ENCODE measurements at places on chromosomes 3 and 15.

GRCh38 chr3:184346480-184347190 is 9.2 kb downstream of the FAM131A start:
- no peak for DNase-seq

GRCh38 chr3:16338999-16339398 is 74.0 kb downstream of the OXNAD1 start:
- DNase-seq, result peak; percentile 99

DNA sequence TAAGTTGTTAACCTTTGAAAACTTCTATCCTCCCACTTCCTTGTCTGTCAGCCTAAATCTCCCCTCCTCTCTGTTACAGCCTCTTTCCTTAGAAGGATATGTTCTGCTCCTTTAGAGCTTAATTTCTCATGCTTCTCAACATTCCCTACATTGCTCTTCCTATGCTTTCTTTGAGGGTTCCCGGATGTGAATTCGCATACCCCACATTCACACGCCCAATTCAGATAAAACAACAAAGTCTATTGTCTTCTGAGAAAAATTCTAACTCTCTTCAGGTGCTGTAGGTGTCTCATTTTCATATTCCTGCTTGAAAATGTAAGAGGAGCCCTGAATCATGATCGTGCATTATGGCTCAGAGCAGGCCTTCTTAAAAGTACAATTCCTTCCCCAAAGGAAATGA is 171.8 kb upstream of the DPH6 start:
- DNase-seq, result no peak

- no peak for DNase-seq
Measured at GRCh38 chr3:111998636-111999483, at the start of gene TAGLN3. Gene TAGLN3 (plus strand): TSS chr3:111998922. CDS start chr3:111999423, 501 bp downstream.

GRCh38 chr15:58605931-58606530 is 143.5 kb downstream of the ADAM10 start:
- no peak for DNase-seq

- no peak for DNase-seq
Measured at GRCh38 chr3:195060531-195061291, 210.2 kb downstream of the XXYLT1 start.

- DNase-seq, result peak; percentile 95
Measured at GRCh38 chr15:82081914-82082762, 36.3 kb upstream of the MEX3B start.

- DNase-seq, result peak; percentile 83
Measured at GRCh38 chr3:194537732-194538247, 51.0 kb upstream of the ATP13A3 start.

DNA sequence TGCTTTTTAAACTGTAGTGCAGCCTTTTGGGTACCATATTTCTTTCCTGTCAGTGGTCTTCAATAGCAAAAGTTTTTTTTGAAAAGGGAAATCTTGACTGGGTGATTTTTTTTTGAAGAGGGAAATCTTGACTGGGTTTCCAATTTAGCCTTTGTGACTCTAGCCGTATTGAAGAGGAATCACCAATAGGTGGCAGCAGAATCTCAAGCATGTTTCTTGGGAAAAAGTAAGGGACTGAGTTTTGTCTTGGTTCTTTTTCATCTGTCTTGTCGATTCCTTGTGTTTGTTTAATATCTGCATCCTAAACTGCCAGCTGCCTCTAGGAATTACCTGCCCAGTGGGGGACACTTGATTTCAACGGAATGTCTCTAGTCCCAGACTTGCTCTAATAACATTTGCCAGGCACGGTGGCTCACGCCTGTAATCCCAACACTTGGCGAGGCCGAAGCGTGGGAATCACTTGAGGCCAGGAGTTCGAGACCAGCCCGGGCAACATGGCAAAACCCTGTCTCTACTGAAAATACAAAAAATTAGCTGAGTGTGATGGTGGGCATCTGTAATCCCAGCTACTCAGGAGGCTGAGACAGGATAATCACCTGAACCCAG is 89.2 kb downstream of the RBPMS2 start:
- peak; percentile 56 for DNase-seq

- DNase-seq, result peak; percentile 22
Measured at GRCh38 chr3:43584043-43584826, 37.6 kb downstream of the ANO10 start.

DNA sequence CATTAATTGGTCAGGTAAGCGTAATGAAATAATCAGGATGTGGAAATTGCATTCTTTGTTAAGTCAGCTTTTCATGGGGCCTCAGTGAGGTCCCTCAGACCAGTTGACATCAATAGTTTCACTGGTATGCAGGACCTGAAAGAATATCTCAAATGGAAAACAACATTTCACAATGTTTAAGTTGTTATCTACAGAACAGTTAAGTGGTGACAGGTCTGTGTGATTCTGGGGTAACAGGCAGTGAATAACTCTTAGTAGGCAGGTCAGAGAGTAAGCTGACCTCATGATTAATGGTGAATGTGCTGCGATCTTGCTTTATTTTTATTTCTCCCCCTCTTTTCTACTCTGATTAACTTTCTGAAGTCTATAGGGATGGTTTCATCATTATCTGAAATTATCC is 28.9 kb upstream of the ACP3 start:
- DNase-seq, result no peak

DNA sequence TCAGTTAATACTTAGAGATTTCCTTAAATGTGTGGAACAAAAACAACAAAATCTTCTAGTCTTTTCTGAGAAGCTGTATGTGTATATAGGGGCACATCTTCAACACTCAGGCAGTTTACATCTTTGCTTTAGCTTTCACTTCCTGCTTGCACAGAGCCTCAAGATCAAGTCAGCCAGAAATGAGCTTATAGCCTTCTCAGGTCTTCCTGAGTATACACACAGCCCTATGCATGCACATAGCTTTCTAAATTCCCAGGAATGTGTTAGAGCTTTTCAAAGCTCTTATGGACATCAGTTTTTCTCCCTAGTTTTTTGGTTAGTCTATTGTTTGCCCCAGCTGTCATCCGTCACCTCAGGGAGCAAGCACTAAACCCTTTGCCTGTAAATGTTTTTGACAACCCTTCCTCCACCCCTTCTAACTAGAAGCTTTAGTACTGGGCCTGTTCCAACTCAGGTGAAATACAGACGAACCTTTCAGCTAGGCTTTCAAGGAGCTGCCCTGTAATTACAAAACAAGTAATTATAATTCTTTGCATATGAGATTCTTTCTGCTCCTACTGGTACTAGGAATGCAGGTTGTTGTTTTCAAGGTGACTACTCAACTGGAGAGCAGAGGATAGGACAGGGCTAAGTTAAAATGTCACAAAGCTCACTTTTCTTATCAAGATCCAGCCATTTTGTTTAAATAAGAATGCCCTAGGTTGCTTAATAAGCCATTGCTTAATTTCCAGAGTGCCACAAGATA is 22.6 kb upstream of the MTMR10 start:
- DNase-seq, result no peak

DNA sequence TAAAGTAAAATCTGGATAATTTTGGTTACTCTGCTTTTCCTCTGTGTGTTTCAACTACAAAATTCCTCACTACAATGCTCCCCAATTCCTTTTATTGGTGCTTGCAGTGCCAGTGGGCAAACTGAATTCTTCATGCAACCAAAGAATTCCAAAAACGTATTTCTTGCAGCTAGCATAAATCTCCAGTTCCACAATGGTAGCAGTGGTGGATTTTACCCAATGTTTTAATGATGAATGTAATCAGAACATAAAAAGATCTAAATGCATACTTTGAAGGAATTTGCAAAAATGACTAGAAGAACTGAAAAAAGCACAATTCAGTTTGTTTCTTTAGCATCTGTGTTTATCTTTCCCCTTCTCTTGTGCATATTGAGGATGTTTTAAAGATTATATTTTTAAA is 359.6 kb upstream of the TPRG1 start:
- DNase-seq, result peak; percentile 46

DNA sequence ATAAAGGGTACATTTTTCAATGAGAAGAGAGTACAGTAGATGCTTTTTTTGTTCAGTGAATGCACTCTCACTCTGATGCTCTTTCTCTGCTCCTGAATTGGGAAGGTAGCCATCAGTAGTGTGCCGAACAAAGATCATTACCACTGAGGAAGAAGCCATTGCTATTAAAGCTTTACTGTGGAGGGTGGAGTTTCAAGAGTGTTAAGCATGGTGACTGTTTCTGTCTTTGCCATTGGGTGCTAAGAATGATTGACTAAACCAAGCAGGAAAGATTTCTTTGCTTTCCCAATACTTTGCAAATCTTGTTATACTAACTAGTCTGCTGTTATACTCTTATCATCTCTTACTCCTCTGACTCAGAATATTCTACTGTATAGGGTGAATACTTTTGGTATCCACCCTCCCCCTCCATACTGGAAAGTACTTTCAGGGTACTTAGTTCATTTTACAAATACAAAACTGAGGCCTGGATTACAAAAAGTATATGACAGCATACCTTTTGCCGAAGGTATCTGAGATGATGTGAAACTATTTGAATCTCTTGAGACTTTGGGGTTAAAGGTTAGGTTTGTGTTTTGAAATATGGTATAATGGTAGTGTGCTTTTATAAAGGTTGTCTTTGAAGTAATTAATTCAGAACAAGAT is 1.7 kb downstream of the RAB11A start:
- peak; percentile 55 for DNase-seq

DNA sequence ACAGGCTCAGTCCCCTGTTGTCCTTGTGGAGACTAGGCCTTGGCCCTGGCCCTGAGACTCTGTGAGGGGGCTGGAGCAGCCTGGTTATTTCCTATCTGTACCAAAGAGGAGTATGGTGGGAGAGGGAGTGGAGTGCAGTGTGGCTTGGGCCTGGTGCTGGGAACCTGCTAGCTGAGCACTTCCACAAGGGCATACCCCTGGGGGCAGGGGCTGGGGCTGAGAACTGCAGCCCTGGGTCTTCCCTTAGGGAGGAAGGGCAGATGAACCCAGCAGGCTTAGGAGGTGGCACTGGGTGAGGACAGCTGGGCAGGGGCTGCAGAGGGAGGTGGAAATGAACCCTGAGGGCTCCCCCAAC is 3.5 kb upstream of the CHST14 start:
- DNase-seq, result no peak

- no peak for DNase-seq
Measured at GRCh38 chr15:69513450-69513960, 60.9 kb downstream of the RPLP1 start.

- peak; percentile 95 for DNase-seq
Measured at GRCh38 chr3:154971771-154972326, 108.3 kb upstream of the MME start.

DNA sequence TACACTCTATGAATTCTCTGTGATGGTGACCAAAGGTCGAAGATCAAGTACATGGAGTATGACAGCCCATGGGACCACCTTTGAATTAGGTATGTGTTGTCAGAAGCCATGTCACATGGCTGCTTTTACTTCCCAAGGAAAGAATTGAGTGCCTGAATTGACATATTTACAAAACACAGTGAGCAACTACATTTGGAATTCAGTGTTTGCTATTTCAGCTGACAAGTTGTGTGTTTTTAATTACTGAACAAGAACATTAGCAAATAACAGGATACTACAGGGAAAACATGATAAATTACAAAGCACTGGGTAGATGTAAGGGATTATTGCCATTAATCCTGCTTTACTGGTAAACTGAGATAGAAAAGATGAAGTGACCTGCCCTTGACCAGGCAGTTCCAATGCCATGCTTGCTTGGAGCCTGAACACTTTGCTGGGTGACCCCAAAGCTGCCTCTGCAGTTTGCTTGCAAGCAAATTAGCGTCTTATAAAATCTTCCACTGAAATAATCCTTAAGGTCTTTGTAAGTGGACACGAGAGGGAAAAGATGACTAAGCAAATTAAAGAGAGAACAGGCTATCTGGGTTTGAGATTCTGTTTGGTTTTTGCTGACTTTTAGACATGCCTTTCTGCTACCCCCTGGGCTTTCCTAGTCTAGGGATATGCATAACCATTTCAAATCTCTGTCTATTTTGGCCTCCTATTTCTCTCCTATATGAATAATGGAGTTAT is 98.2 kb downstream of the HCN4 start:
- no peak for DNase-seq

DNA sequence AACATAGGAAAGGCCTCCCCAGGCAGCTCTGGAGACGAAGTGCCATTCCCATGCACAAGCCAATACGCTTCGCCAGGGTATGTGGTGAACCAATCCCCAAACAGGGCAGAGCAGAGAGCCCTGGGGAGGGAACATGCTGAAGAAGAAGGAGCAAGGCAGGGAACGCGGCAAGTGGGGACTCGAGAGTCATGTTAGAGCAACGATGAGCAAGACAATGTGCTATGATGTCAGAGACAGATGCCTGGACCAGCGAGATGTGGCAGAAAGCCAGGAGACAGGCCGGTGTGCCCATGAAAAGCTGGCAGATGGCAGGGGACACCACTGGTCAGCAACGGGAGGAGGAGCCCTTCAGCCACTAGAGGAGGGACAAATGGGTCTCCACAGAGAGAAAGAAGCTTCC is 39.6 kb downstream of the NIPA2 start:
- no peak for DNase-seq

GRCh38 chr15:92638291-92638708 is 17.3 kb downstream of the FAM174B start:
- DNase-seq, result peak; percentile 7

DNA sequence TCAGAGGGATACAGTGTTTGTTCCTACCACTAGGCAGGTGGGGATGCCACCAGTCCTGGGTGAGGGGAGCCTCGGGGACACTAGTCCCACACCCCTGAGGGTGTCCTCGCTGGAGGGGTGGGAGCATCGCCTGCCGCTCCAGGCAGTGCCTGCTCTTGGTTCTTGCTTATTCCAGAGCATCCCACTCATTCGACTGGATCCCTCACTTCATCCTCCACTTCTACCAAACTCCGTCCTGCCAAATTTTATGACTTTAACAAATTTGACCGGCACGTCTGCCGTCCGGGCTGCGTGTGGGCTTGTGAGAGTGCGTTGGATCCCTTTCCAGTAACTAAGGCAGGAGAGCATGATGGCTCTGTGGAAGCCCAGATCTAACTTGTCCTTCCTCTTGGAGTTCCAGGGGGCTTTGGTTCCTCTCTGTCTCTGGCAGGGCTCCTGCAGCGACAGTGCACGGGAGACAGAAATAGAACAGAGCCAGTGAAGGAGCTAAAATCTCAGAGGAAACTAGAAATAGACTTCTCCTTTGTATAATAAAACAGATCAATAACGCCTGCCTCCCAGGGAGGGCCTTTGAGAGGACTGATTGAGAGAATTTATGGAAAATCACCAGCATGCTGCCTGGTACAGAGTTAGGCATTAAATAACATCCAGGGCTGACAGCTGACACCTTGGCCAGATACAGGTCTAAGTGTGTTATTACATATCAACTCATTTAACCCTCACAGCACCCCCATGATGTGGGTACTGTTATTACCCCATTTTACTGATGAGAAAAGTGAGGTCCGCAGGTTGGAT is 34.5 kb downstream of the MGLL start:
- no peak for DNase-seq

GRCh38 chr3:16053794-16054193 is 120.7 kb upstream of the GALNT15 start:
- peak; percentile 36 for DNase-seq

GRCh38 chr3:42693530-42693930 is 8.2 kb downstream of the KLHL40 start:
- DNase-seq, result no peak

DNA sequence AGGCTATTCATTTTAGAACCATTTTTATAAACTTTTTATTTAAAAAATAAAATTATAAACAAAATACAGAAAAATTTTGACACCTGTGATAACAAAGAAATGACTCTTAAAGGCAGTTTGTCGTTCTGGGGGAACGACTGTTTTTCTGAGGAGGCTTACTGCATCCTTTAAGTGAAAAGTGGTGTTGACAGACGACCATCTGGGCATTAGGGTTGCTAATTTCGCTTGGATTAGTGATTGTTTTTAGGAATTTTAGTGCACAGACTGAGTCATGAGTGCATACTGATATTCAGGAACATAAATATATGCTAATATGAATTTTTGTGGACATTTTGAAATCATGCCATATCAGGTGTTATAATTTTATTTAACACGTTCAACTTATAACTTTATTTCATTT is 28.5 kb downstream of the OSTN start:
- no peak for DNase-seq

- DNase-seq, result no peak
Measured at GRCh38 chr15:52078197-52078875, 34.2 kb downstream of the BCL2L10 start.

All from AG10803 (cell line).